Type B pancreatic cell (in vitro differentiated cells): ENCODE measurements at places on chromosomes 1 and 21. TPM values are rescaled to one million over a fixed set of nuclear protein-coding genes. Genes with fewer than 3 reads are reported as not detected.

- DNase-seq = no peak
These were observed 245.8 kb downstream of the PLA2G4A start for GRCh38 chr1:187074445-187075048.

DNA sequence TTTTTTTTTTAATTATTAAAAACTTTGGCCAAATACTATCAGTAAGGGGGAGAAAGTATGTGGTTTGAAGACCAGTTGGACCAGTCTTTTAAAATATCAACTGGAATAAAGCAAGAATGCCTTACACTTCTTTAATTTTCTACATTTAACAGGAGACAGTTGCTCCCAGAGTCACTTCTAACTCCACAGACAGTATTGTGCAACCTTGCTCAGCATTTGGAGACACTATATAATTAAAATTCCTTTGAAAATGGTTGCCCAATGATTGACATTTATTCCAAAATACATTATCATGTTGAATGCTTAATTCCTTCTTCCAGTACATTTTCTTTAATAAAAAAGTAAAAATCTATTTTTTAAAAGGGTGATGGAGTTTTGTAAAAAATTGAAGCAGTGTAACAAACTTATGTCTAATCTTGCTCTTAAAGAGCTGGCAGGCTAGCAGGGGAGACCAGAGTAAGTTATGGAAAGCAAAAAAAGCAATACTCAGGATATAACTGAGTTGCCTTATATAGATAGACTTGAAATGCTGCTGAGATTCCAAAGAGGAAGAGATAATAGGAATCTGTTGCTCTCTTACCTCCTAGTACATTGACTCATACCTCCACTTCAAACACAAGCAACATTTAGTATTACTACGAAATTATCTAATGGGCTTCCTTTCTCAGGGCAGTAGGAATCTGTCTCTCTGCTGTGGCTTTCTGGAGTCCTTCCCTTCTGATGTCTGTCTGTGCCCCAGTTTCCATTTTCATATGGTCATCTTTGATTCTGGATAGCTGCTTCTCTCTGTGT, 69.7 kb upstream of the RGL1 start:
- DNase-seq = no peak

- DNase-seq = no peak
These were observed 8.8 kb upstream of the ZBTB48 start for GRCh38 chr1:6570987-6571386.

OR2W3 gene
- not detected in 2 replicates for total RNA-seq

DNA sequence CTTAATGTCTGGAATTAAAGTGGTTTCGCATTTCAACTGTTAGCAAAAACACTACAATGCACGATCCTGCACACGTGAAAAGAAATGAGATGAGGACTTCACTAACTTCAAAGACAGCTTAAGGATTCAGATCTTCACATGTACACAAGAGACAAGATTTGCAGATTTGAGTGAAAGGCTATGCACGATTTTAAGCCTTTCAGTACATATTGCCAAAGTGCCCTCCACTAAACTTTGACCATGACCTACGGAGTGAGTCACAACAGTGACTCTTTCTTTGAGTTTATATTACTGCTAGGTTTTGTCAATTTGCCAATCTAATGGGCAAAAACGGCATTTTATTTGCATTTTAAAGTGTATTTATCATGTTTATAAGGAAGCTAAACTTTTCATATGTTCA, 41.2 kb upstream of the CR1L start:
- DNase-seq = no peak

DNA sequence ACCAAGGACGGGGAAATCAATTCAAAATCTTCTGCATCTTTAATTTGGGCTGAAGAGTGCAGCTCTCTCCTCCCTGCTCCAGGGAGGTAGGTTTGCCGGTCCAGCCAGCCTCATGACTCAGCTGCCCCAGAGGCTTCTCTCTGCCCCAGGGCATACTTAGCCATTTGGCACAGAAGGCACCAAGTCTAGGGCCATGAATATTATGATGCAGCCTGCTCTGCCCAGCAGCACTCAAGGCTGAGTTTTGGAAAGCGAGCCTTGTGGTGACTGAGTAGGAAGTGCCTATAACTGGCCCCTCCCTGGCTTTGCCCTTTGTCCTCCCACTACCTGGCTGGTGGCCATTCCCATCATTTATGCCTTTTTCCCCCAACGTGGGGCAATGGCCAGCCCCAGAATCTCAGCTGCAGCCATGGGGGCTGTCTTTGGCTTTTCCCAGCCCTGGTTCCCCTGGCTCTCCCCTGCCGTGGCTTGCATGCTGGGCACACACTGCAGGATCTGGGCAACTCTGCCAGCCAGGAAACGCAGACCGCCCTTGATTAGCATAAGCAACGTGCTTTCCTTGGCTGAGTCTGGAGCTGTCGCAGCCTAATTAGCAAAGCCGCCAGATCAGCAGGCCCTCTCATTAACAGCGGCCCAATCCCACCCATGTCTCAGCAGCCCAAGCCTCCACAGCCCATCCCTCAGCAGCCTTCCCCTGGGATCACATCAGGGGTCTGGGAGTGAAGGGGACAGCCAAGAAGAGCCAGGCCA, 258.6 kb upstream of the TMEM51 start:
- DNase-seq = no peak

DNA sequence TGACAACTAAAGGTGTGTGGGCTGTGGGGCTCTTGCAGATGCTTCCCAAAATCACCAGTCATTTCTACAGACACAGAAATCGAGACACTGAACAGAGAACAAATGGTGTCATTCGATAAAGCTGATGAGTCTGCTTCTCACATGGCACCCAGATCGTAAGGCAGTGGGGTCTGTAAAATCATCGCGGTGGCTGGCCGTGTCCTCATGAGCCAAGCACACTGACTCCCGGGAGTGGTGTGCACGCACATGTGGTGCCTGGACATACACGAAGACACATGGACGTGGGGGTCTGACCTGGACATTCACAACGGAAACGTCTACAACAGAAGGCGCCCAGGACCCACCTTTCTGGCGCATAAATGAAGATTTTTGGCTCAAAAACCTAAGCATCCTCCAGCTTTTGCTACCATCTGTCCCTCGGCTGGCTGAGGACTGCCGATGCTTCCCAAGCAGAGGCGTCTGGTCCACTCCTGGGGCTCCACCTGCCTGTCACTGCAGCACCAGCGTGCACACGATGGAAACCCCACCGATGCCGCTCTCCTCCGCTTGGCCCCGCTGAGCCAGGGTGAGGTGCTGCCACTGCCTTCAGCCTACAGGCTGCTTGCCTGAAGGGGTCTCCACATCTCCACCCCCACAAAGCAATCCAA, 6.8 kb downstream of the SMIM1 start:
- DNase-seq = no peak

DNA sequence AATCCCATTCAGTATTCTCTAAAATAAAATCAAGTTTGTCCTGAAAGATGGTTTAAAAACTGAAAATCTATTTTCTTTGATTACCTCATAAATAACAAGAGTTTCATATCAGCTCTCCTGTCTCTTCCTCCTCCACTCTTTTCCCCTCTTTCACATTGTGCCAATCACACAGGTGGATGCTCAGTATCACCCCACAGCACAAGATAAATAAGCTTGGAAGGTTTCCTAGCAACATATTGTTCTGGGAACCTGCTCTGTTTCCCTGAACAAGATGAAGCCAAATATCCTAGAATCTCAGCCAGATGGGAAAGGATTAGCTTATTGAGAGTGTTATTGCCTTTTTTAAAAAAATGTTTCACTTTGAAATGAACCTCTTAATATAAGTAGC, 45.7 kb upstream of the CACYBP start:
- no peak for DNase-seq

DNA sequence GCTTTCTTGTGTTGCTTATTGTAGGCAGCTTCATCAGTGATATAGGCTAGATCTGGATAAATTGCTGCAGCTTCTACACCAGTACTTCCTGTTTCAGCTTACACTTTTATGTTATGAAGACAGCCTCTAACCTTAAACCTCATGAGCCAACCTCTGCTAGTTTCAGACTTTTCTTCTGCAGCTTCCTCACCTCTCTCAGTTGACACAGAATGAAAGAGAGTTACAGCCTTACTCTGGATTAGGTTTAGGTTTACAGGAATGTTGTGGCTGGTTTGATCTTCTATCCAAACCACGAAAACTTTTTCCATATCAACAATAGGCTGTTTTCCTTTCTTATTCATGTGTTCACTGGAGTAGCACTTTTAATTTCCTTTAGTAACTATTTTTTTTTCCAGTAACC, 76.9 kb upstream of the RNPC3 start:
- DNase-seq = no peak

GRCh38 chr1:22208268-22208972, 65.5 kb upstream of the WNT4 start:
- no peak for DNase-seq

TMCC2 gene
- total RNA-seq = 3.0 and 6.2 TPM in 2 replicates

SPAG17 gene
- total RNA-seq = 1.3 and 5.6 TPM in 2 replicates

- DNase-seq = no peak
These were observed 54.4 kb upstream of the TINAGL1 start for GRCh38 chr1:31521761-31522555.

DNA sequence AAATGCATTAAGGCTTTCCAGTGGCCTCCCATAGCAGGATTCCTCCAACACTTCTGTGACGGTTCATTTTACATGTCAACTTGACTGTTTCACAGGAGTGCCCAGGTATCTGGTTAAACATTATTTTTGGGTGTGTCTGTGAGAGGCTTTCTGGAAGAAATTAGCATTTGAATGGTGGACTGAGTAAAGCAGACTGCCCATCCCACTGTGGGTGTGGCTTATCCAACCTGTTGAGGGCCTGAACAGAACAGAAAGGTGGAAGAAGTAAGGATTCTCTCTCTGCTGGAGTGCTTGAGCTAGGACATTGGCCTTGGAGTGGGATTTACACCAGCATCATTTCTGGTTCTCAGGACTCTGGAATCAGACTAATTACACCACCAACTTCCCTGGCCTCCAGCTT, 85.6 kb downstream of the RGS7 start:
- no peak for DNase-seq

DNA sequence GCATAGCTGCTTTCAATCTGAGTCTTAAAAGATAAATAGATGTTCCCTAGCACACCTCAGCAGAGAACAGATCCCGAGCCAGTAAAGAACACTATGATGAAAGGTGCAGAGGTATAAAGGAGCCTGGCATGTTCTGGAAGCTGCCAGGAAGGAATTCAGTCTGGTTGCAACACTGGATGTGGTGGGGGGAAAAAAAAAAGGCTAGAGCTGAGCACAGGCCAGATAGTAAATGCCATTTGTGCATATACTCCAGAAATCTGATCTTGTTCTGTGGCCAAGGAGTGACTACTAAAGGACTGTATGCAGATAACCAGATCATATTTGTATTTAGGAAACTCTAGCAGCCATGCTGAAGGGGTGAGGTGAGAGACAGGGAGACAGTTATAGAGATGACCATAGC, 240.3 kb downstream of the VAV3 start:
- DNase-seq = no peak

VWA5B1 gene
- total RNA-seq = 1.9 and 2.8 TPM in 2 replicates

- DNase-seq = no peak
These were observed 65.3 kb downstream of the CD46 start for GRCh38 chr1:207817166-207817565.

DNA sequence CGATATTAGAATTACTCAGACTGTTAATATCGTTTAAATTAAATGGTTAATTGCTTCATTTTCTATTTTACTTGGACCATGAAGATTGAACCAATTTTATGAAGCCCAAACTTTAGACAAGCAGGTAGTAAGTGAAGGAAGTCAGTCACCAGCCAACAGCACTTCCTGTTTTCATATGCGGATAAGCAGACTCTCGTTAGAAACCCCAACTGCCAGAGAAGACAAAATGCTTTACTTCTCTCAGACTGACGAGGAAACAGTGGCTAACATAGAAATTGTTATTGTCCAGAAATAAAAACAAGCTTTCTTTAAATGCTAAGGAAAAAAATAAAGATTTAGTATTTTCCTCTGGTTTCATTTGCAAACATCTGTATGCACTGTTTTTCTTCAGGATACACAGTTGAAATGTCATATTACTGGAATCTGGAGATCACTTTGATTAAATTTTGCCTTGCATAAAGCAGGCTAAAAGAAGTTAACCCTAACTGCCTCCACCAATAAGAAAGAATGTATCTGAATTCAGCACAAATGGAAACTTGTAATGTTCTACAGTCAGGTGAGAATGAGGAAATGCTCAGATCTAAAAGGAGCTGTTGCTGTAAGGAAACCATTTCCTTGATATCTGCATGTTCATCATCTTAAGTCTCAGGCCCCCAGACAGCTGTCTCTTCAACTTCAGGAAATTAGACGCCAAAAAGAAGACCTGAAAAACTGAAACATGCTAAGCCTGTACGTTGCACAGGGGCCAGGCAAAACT, 129.8 kb upstream of the SAMSN1 start:
- no peak for DNase-seq

DNA sequence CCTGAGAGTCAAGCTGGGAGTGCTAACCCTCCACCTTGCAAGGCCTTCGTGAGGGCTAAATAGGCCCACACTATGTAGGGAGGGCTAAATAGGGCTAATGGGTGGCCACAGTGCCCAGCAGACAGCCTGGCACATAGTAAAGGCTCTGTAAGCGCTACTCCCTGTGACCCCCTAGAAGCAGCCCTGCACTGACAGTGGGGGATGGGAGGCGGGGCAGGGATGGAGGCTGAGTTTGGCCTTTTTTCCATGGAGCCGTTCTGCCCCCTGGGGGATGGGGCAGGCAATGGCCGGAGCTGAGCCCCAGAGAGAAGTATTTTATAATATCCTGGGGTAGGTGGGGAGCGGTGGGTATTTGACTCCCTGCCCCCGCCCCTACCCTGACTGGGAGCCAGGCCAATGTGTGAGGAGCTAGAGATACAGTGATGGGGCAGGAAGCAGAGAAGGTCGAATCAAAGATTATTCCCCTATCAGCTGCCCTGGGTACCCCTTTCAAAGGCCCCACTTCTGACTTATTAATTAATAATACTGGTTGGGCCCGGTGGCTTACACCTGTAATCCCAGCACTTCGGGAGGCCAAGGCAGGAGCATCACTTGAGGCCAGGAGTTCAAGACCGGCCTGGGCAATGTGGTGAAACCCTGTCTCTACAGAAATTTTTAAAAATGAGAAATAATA, 42.3 kb downstream of the LACTBL1 start:
- DNase-seq = no peak

HSPA6 gene
- total RNA-seq = 0.77 and 1.0 TPM in 2 replicates
